Kidney (tissue), 22 donors: ENCODE measurements at places on chromosomes 1 and 21. TPM values are rescaled to one million over a fixed set of nuclear protein-coding genes. Genes with fewer than 3 reads are reported as not detected.

- no peaks in the 10 kb centered on the region for H3K36me3 ChIP-seq
- no peak for DNase-seq
- H3K27ac ChIP-seq: no peak overlapping the region
- H3K27me3 ChIP-seq: no peaks in the 10 kb centered on the region
- no peak overlapping the region for H3K4me3 ChIP-seq
- no peaks in the 10 kb centered on the region for H3K4me1 ChIP-seq
These were observed 163.0 kb downstream of the KAZN start for GRCh38 chr1:14761291-14762153.

- H3K4me1 ChIP-seq: no peaks in the 10 kb centered on the region
- DNase-seq: no peak
- no peak overlapping the region for H3K4me3 ChIP-seq
- H3K27ac ChIP-seq: no peak overlapping the region
- no peaks in the 10 kb centered on the region for H3K36me3 ChIP-seq
- H3K27me3 ChIP-seq: no peaks in the 10 kb centered on the region
These were observed 119.4 kb downstream of the KCNJ15 start for GRCh38 chr21:38376235-38376634.

DNA sequence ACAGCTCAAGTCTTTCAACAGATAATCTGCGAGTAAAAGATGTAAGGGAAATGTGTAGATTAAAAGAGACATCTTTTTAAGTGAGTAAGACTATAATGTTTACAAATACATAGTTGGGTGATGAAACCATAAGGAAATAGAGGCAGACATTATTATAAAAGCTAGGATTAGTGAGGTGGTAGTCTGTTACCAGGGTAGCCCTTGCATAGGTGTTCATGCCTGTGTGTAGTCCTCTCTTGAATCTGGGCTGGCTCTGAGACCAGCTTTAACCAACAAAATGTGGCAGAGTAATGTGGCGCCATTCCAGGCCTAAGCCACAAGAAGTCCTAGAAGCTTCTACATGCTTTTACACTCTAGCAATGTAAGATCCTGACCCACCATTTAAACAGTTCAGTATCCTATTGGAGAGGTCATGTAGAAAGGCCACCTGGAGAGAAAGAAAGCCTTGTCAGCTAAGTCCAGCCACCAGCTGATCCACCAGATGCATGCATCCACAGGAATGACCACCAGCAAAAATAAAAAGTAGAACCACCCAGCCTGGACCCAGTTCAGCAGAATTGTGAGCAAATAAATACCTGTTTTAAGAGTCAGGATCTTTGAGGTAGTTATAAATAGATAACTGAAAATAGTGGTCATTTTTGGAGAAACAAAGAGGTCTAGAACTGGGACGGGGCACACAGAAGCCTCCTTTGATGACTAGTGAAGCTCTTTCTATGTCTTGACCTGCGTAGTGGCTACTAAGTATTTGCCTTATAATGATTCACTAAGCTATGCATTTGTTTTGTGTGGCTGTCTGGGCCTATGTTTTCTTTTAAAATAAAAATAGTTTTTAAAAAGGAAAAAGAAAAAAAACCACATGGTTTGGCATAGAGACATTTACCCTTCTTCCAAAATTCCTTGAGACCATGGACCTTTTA is 8.1 kb downstream of the NIBAN1 start:
- no peaks in the 10 kb centered on the region for H3K4me1 ChIP-seq
- no peaks in the 10 kb centered on the region for H3K36me3 ChIP-seq
- H3K27me3 ChIP-seq: no peaks in the 10 kb centered on the region
- H3K27ac ChIP-seq: no peak overlapping the region

- no peak overlapping the region for H3K27ac ChIP-seq
- H3K36me3 ChIP-seq: no peaks in the 10 kb centered on the region
- H3K4me1 ChIP-seq: no peaks in the 10 kb centered on the region
- H3K4me3 ChIP-seq: no peak overlapping the region
- no peaks in the 10 kb centered on the region for H3K27me3 ChIP-seq
These were observed 195.6 kb upstream of the C1orf105 start for GRCh38 chr1:172224871-172225270.

- peaks cover 4% of the 10 kb centered on the region for H3K36me3 ChIP-seq
- no peaks in the 10 kb centered on the region for H3K27me3 ChIP-seq
- no peak overlapping the region for H3K4me3 ChIP-seq
- no peak for DNase-seq
- H3K27ac ChIP-seq: no peak overlapping the region
- no peaks in the 10 kb centered on the region for H3K4me1 ChIP-seq
These were observed 40.4 kb downstream of the USP48 start for GRCh38 chr1:21742578-21742977.

- peak overlapping the region; percentile 77 for H3K4me3 ChIP-seq
- peaks cover 6% of the 10 kb centered on the region for H3K4me1 ChIP-seq
- no peak overlapping the region for H3K27ac ChIP-seq
- no peaks in the 10 kb centered on the region for H3K27me3 ChIP-seq
- H3K36me3 ChIP-seq: no peaks in the 10 kb centered on the region
- DNase-seq: no peak
These were observed 662 bp downstream of the DNALI1 start for GRCh38 chr1:37557402-37557801.

- no peak overlapping the region for H3K4me3 ChIP-seq
- H3K36me3 ChIP-seq: peaks cover 3% of the 10 kb centered on the region
- H3K27ac ChIP-seq: no peak overlapping the region
- H3K4me1 ChIP-seq: no peaks in the 10 kb centered on the region
- H3K27me3 ChIP-seq: no peaks in the 10 kb centered on the region
- DNase-seq: peak; percentile 71
These were observed 10.1 kb upstream of the LRRC71 start for GRCh38 chr1:156910309-156910782.

DNA sequence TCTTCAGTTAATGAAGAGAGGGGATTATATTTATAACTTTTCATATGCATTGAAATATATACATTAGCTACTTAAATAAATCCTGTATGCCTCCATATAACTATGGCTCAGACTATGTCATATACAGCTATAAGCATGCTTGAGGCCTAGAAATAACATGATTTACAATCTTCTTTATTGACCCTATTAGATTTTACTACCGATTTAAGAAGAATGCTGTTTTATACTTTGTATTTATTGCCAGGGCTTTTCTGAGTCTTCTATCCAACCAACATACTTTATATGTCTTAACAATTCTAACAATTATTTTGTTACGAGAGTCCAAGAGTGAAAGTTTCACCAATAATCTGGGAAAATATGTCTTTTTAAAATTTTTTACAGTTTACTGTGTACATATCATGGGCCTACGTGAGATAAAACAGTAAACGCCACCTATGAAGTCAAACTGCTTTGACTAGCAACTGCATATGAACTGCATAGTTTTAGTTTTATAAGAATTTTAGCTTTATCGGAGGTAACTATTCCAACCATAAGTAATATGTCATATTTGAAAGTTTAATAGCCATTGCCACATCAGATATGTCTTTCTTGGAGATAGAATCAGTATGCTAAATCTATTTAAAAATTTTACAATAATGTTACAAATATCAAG is 861.0 kb downstream of the USP25 start:
- no peak overlapping the region for H3K4me3 ChIP-seq
- peaks cover 4% of the 10 kb centered on the region for H3K4me1 ChIP-seq
- peak; percentile 30 for DNase-seq
- H3K27ac ChIP-seq: no peak overlapping the region
- no peaks in the 10 kb centered on the region for H3K27me3 ChIP-seq

GRCh38 chr1:92583821-92584760 is 97.4 kb upstream of the GFI1 start:
- no peak for DNase-seq
- H3K36me3 ChIP-seq: no peaks in the 10 kb centered on the region
- no peak overlapping the region for H3K27ac ChIP-seq
- H3K4me1 ChIP-seq: no peaks in the 10 kb centered on the region
- H3K4me3 ChIP-seq: no peak overlapping the region

DNA sequence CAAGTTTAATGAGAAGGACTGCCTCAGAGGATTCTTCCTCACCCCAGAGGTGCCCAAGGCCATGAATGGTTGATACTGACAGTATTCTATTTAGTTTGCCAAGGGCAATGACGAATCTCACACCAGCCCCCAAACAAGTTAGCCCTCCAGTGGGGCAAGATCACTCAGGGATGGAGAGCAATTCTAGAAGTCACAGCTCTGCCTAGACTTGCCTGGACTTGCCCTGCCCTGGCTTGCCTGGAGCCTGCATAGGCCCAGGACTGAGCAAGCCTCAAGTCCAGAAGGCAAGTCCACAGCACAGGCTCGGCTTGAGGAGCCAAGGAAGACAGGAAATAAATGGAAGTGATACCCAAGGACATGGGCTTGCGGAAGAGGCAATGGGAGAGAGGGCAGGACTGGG is 39.5 kb upstream of the RGS16 start:
- no peaks in the 10 kb centered on the region for H3K4me1 ChIP-seq
- H3K27me3 ChIP-seq: no peaks in the 10 kb centered on the region
- no peaks in the 10 kb centered on the region for H3K36me3 ChIP-seq
- DNase-seq: no peak
- H3K4me3 ChIP-seq: no peak overlapping the region

DNA sequence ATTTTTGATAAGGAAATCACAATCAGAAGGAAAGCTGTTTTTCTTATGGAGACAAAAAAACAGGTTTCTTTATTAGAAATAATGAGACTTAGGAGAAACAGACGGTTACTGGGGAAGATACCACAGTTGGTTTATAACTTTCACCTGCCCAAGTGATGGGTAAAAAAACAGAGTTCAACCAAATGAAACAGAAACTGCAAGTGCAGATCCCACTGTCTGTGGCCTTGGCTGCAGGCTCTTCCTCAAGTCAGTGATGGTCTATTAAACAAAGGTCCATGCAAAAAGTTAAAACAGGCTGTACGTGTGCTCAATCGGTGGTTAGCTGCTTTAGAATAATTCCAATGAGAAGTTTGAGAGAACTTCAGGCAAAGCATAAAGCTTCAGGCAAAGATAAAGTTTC is 112.1 kb upstream of the NEGR1 start:
- no peaks in the 10 kb centered on the region for H3K27me3 ChIP-seq
- H3K4me1 ChIP-seq: no peaks in the 10 kb centered on the region
- no peaks in the 10 kb centered on the region for H3K36me3 ChIP-seq
- no peak for DNase-seq

DNA sequence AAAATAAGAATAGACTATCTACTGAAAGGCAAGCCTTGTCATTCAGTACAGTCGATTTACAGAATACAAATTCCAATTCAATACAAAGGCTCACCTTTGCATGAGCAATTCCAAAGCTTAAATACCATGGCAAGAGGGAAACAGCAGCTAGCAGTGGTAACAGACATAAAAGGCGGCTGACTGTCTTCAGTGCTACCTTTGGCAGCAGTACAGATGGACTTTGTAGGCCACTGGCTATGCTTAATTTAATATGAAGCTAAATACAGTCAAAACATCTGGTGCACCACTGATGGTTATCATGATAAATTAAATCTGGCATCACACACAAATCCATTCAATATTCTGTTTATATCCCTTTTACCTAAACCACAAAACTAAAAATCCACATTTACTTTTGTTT is 62.4 kb downstream of the RERE start:
- no peaks in the 10 kb centered on the region for H3K27me3 ChIP-seq
- DNase-seq: no peak
- no peaks in the 10 kb centered on the region for H3K36me3 ChIP-seq
- no peak overlapping the region for H3K27ac ChIP-seq
- H3K4me3 ChIP-seq: no peak overlapping the region
- peaks cover 8% of the 10 kb centered on the region for H3K4me1 ChIP-seq

- no peak overlapping the region for H3K4me3 ChIP-seq
- DNase-seq: no peak
- H3K27ac ChIP-seq: no peak overlapping the region
- H3K4me1 ChIP-seq: no peaks in the 10 kb centered on the region
- H3K27me3 ChIP-seq: no peaks in the 10 kb centered on the region
These were observed 150.8 kb downstream of the NR5A2 start for GRCh38 chr1:200178340-200178739.

- DNase-seq: no peak
- no peak overlapping the region for H3K27ac ChIP-seq
- H3K36me3 ChIP-seq: no peaks in the 10 kb centered on the region
- no peaks in the 10 kb centered on the region for H3K27me3 ChIP-seq
These were observed 230.3 kb downstream of the CHRM3 start for GRCh38 chr1:239616673-239617072.

DNA sequence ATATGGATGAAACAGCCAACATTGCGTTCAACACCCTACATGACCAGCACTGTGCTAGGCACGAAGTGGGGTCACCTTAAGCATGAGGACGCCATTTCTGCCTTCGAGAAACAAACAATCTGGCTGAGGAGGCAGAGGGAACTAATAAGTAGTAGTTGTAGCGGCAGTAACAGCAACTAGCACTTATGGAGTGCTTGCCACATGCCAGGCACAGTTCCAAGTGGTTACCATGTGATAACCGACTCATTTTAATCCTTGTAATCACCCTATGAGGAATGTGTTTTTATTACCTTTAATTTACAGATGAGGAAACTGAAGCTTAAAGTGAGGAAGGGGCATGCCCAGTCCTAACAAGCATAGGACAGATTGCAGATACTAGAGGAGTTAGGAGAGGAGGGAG is 33.7 kb downstream of the KCND3 start:
- no peaks in the 10 kb centered on the region for H3K4me1 ChIP-seq
- no peaks in the 10 kb centered on the region for H3K36me3 ChIP-seq
- no peaks in the 10 kb centered on the region for H3K27me3 ChIP-seq
- no peak overlapping the region for H3K27ac ChIP-seq

DNA sequence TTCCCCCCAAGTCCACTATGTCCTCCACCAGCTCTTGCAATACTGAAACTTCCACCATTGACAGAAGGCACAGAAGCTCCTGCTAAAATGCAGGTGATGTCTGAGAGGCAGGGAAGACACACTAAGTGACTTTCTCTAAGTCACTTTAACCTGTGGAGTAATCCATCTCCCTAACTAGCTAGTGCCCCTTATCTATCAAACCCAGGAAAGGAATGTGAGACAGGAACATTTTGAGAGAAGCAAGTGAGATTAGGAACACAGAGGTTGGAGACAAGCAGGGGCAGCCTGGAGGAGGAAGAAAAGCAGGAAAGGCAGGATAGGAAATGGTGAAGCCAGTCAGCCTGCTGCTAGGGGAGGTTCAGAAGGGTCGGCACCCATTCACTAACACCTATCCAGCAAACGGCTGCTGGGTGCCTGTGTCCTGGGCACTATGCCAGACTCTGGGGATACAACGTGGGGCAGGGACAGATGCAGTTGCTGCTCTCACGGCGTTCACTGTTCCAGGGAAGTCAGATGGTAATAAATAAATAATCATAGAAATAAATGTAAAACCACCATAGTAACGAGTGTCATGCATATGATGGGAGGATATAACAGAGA is 7.0 kb downstream of the GPA33 start:
- H3K36me3 ChIP-seq: no peaks in the 10 kb centered on the region
- no peaks in the 10 kb centered on the region for H3K4me1 ChIP-seq
- no peak overlapping the region for H3K27ac ChIP-seq
- peak overlapping the region; percentile 33 for H3K4me3 ChIP-seq

GALE gene
- total RNA-seq: 68.1 TPM

BEST4 gene
- total RNA-seq: 0.50 TPM

LRRC47 gene
- 42.4 TPM for total RNA-seq

KRTAP19-3 gene
- not detected for total RNA-seq

INTS7 gene
- total RNA-seq: 9.8 TPM

RNU1-3 gene
- total RNA-seq: 8,605 TPM
